ENCODE measurements at places on chromosomes 2 and 18.

- DNase-seq = no peak
These were observed 15.0 kb upstream of the FMNL2 start for GRCh38 chr2:152319822-152320570.

- DNase-seq = no peak
These were observed at the start of gene DQX1 for GRCh38 chr2:74525717-74526648. TSS of gene DQX1 (minus strand) at chr2:74526231. CDS start at chr2:74525729, 502 bp downstream.

GRCh38 chr18:55161916-55162315, 202.7 kb upstream of the CCDC68 start:
- no peak for DNase-seq

DNA sequence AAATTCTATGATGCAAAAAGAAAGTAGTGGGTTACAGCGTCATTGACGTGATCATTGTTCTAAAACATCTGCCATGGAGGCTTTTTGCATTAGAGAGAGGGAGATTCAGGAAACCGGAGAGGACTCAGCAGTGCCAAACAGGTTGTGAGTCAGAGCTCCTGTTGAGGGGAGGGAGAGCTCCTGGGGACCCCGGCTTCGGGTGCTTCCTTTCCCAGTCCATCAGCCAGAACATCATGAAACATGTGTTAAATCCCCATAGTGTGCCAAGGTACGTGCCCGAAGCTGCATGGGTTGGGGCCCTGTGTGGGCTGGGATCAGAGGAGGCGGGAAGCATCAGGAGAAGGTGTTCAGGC, 791 bp upstream of the CYRIA start:
- DNase-seq = no peak

GRCh38 chr2:9694661-9695234, 64.0 kb upstream of the YWHAQ start:
- DNase-seq = no peak

DNA sequence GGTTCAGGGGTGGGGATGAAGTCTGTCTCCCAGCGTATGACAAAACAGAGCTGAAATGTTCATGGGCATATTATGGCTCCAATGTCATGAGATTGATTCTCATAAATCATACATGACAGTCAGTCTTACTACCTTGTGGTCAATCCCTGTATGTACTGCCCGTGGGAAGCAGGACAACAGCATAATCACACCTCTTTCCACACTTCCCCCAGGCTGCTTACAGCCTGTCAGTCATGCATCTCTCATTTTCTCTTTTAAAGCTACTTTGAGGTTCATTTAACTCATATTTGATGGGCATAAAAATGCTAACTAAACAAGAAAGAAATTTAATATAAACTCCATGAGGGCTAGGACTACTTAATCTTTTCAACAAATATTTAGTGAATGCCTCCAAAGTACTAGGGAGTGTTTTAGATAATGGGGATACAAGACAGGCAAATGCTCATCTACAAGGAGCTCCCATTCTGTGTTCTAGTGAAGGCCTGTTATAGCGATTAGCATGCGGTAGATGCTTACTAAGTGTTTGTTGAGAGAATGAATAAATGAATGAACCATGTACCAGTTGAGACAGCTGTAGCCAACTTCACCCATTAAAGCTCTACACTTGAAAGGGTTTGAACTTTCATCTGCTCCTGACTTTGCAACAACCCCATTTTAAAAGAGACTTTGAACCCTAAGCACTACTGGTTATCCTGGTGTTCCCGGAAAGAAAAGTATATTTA, 89.1 kb downstream of the ALPK2 start:
- no peak for DNase-seq

DNA sequence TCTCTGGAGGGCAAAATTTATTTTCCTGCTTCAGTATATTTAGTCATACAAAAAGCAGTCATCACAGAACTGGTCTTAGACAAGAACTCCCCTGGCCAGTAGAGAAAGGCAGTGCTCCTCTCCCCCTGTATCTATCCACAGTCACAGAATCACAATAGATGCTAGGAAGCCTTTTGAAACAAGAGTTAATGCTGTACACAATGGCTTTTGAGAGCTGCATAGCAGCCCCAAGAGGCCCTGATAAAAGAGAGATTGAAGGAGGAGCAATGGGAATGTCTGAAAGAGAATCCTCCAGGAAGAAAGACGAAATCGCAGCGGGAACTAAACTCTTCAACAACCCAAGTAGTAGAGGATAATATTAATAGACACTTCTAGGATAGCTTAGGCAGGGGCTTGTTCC, 330.2 kb downstream of the RBM43 start:
- DNase-seq = no peak

DNA sequence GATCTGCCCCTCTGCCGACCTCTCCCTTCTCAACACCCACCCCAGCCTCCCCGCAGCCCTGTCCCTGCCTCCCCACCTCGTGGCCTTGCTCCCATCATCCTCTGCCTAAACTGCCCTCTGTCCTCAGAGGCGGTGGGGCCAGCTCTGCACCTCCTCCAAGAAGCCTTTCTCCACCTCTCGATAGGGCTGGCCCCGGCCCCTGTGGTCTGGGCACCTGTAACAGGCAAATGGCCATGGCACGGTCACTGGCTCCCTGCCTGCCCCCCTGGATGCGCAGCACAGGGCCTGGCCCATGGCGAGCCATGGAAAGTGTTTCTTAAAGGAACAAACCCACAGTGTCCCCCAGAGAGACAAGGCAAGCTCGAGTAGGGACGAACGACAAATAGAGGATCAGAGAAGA, 42.0 kb downstream of the MYO7B start:
- DNase-seq = no peak

- DNase-seq = no peak
These were observed 99.8 kb upstream of the KCNH7 start for GRCh38 chr2:162938387-162938786.

GRCh38 chr2:119821266-119821665, 61.5 kb downstream of the PTPN4 start:
- DNase-seq = no peak

DNA sequence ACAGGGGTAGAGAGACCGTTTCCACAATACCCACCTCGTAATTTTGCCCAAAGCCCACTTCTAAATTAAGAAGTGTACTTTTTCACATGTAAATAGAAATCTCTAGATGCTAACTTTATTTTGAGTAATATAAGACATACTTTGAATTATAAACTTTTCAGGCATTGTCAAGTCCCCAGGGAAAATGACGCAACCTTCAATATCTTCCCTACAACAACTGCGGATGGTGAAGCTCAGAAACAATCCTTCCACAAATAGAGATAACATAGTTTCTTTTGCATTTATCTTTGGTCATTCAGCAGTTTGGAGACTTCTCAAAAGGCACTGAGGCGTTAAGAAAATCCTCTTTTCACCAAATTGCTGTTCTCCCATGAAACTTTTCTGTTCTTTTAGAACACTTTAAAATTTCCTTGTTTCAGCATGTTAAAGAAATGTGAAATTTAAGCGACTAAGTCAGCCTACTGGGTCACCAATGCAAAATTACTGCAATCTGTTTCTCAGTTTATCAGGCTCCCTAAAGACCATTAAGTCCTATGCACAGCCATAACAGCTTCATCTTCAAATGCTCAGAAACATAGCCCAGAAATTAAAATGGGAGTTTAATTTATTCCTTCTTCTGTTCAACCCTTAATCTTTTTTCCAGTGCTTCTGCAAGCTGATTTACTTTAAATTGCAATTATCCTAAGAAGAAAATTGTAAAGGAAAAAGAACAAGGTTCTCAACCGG, 118.3 kb upstream of the DNAJC10 start:
- DNase-seq = no peak

GRCh38 chr2:81706856-81707255, 1402.3 kb upstream of the LRRTM1 start:
- DNase-seq = no peak

DNA sequence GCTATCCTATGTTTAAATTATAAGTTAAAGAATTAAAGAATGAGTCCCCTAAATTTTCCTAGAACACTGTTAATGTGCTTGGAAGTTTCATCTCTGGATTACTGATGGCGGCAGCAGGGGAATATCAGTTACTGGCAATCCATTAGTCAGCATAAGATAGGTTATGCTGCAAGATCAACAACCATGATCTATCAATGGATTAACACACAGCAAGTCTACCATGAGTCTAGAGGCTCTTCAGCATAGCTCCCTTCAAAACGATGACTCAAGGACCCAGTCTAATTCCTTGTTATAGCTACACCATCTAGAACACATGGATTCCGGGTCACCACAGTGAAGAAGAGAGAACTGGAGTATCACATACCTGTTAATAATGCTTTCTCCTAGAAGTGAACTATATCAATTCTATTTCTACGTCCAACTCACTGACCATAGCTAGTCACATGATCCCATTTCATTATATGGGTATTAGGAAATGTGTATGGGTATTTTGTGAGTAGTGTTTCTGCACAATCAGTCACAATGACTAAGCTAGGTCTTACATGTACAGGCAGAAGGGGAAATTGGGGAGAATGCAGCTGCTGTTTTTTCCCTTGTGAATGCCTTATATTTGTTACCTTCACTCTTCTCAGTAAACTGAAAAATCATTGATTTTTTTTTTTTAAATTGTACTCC, 108.3 kb upstream of the MAPRE2 start:
- no peak for DNase-seq

DNA sequence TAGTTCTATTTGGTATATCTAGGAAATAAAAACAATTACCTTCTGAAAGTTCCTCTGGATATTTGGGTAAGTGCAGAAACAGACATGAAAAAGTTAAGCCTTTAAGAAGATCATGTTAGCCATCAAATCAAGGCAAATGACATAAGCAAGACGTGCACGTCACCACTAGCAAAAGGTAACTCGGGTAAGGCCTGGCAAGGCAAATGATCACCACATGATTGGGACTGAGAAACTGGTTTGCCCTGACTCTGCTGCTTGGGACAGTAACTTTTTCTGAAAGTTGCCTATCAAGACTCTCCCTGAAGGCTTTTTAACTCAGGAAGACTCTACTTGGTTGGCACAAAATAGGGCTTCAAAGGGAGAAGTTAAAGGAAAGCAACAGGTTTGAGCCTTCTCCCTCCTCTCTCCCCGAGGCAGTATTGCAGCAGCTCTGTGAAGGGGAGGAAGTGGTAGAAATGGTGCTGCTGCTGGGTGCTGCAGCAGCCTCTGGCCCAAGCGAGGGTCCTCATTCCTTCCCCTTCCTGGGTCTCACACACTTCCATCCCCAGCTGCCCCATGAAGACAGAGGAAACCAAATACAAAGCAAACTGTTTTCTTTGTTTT, 17.1 kb upstream of the TMEM237 start:
- no peak for DNase-seq

- no peak for DNase-seq
These were observed 110.0 kb upstream of the TEX51 start for GRCh38 chr2:126788652-126789051.

- no peak for DNase-seq
These were observed 31.4 kb downstream of the COLEC11 start for GRCh38 chr2:3626118-3626811.

DNA sequence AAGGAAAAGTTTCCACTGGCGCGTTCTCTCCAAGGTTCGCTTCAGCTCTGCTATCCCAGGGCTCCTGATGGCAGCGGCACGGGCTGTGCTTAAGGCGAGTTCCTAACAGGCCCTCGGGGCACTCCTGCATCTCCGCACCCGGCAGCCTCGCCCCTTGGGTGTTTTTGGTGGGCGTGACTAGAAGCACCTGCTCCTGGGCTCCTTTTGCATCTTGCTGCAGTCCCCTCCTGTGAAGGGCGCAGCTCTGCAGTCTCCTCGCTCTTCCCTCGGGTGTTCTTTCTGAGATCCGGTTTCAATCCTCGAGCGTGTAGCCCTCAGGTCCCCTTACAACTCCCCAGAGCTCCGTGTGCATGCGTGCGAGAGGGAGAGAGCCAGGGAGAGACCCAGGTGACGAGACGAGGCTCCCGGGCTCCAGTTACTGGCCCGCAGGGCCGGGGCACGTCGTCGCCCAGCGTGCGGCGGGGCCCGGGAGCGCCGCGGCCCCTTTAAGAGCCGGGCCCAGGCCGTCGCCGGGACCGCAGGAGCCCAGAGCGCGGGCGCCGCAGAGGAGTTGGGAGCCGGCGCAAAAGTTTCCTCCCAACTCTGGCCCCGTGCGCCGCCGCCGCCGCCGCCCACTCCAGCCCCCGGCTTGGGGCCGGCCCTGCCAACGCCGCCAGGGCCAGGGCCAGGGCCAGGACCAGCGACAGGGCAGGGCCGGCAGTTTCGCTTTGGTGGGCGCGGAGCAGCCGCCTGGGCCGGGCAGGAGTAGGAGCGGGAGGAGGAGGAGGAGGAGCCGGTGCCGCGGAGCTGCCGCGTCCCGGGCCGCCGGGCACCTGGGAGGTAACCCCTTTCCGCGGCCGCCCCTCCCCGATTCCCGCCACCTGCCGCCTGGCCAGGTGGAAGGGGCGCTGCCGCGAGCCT, at the start of gene PARD3B:
TSS of gene PARD3B (plus strand) at position 515 of the 900 bp plus-strand sequence. CDS start 525 bp downstream, outside the sequence.
- DNase-seq = no peak

GRCh38 chr2:181723731-181724130, 43.4 kb upstream of the NEUROD1 start:
- DNase-seq = no peak

DNA sequence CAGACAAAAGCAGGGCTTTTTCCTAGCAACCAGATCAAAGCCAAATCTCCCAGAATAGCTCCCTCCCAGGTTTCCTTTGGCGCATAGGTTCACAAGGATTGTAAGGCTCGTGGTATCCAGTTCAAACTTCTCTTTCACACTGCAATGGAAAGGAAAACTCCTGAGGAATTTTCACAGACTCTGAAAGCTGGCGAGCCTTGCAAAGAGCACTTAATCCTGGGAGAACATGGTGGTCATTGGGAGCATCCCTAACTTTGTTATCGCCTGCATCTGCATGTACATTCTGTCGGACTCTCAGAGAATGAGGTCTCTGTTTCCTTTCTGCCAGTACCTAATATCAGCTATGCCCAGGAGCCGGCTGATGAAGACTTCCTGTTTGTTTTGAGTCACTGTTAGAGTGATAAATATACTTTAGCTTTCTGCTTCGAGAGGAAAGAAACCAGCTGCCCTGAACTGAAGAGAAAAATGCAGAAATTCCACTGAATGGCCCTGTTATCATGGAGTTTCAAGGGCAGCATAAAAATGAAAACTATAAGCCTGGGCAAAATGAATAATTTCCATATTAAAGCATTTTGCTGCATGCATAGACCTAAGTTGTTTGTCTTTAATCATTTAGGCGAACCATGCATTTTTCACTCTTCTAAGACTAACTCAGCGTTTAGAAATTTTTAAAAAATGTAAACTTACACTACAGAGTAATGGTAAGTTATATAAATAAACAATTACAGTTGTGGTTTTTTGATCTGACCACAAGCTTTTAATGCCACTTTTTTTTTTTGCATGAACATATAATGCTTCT, 76.4 kb upstream of the ZEB2 start:
- no peak for DNase-seq
